ENCODE measurements at places on chromosomes 1 and 21.

DNA sequence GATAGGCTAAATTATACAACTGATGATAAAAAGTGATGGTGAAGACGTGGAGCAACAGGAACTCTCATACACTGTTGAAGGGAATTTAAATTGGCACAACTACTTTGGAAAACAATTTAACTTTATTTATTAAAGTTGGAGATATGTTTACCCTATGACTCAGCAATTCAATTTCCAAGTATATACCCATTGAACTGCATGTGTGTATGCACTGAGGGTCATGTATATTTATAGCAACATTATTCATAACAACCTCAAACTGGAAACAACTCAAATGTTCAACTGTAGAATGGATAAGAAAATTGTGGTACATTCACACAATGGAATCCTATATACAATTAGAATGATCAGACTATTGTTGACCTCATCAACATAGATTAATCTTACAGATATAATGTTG lies 16.5 kb upstream of the BCAS2 start:
- H3K27me3 ChIP-seq = no peaks in the 10 kb centered on the region
- H3K27ac ChIP-seq = no peak overlapping the region
- H3K4me1 ChIP-seq = no peaks in the 10 kb centered on the region
- DNase-seq = no peak
- no peaks in the 10 kb centered on the region for H3K36me3 ChIP-seq
- no peak overlapping the region for H3K4me3 ChIP-seq

DNA sequence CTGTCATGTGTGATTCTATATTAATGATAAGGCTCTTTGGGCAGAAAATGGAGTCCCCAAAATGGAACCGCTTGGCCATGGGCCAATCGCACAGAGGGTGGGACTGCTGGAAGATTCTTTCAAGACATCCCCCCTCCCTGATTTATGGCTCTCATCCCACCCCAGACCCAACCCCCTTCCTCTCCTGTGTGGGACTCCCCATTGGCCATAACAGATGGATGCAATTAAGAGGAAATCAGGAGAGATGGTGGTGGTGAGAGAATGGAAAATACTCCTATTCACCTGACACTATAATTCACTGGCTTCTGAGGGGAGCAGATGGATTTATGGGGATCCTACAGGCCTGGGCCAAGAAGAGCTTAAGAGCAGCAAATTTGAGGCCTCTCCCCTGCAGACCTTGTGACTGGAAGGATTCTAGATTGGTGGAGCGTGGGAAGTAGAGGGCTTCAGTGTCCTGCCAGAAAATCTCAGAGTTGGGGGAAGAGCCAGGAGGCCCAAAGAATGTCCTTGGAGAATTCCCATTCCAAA lies 1.7 kb downstream of the IGFN1 start:
- no peaks in the 10 kb centered on the region for H3K36me3 ChIP-seq
- no peak for DNase-seq
- no peak overlapping the region for H3K27ac ChIP-seq
- peaks cover 23% of the 10 kb centered on the region for H3K27me3 ChIP-seq
- peaks cover 2% of the 10 kb centered on the region for H3K4me1 ChIP-seq

DNA sequence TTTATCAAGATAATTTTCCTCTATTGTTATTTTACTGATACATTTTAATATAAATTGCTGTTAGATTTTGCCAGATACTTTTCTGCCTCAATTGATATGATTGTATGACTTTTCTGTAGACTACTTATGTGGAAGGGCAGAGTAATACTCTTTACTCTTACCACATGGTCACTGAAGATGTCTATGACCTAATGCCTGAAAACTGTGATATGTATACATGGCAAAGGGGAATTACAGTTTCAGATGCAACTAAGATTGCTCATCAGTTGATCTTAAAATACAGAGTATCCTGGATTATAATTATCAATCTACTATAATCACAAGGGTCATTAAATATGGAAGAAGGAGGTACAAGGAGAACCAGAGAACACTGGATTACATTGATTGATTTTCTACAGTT lies 1528.0 kb downstream of the BRINP3 start:
- no peaks in the 10 kb centered on the region for H3K27me3 ChIP-seq
- no peaks in the 10 kb centered on the region for H3K36me3 ChIP-seq
- H3K27ac ChIP-seq = no peak overlapping the region
- no peak for DNase-seq

GRCh38 chr1:30724175-30724574 lies 790 bp upstream of the MATN1 start:
- no peak overlapping the region for H3K4me3 ChIP-seq
- no peaks in the 10 kb centered on the region for H3K36me3 ChIP-seq
- no peak for DNase-seq

DNA sequence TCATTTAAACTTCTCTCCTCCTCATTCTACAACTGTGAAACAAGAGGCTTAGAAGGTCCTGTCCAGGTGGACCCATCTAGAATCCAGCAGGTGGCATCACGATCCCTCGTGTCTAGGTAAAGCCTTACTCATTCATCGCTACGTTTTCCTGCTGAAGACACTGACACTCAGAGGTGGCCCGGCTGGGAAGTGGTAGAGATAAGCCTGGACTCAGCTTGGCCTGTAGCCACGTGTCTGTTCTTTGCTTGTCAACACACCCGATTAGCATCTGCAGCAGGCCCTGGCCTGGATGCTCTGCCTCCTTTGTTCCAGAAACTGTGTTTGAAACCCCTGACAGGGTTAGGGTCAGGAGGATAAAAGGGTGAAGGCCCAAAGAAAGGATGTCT lies 43.4 kb downstream of the PARP1 start:
- DNase-seq = no peak
- H3K4me1 ChIP-seq = no peaks in the 10 kb centered on the region

DNA sequence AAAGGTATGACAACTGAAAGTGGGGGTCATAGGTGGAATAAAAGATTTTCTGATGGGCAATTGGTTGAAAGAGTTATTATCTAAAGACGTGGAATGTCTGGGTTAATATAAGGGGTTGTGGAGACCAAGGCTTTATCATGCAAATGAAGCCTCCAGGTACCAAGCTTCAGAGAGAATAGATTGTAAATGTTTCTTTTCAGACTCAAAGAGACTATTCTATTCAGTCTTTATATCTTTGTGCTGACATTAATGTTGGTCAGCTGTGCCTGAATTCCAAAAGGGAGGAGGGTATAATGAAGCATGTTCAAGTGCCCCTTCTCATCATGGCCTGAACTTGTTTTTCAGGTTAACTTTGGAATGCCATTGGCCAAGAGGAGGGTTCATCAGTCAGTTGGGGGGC lies 145.3 kb downstream of the SETD4 start:
- no peaks in the 10 kb centered on the region for H3K36me3 ChIP-seq
- H3K4me1 ChIP-seq = no peaks in the 10 kb centered on the region
- H3K27ac ChIP-seq = no peak overlapping the region

DNA sequence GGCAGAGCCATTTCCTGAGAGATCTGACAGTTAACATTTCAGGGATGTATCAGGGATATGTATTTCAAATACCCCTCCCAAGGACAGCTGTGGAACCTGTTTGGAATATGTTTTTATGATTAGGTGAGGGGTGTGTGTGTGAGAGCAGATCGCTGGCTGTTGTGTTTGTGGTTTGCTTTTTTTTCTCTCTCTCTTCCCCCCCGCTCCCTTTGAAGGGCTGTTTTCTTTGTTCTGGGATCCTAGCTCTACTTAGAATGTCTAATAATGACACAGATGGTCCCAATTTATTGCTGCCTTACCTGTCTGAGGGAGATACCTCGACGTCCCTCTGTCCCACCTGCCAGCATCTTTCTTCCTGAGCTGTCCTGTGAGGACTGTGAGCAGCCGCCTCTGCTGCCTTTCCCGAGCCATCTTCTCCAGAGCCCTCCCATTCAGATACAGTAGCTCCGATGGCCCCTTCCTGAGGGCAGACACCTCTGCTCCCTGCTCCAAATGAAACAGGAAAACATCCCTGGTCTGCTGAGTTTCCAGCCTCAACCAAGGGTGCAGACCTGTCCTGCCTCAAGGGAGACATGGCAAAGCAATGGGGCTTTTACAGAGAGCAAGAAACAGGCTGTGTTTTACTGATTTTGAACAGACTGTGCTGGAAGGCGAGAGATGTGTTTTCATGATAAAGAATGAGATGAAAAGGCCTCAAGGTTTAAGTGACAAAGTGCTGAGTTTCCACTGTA lies 138.0 kb upstream of the TNR start:
- no peaks in the 10 kb centered on the region for H3K36me3 ChIP-seq
- H3K4me3 ChIP-seq = no peak overlapping the region
- H3K27me3 ChIP-seq = no peaks in the 10 kb centered on the region
- H3K4me1 ChIP-seq = no peaks in the 10 kb centered on the region
- H3K27ac ChIP-seq = no peak overlapping the region
- DNase-seq = no peak

DNA sequence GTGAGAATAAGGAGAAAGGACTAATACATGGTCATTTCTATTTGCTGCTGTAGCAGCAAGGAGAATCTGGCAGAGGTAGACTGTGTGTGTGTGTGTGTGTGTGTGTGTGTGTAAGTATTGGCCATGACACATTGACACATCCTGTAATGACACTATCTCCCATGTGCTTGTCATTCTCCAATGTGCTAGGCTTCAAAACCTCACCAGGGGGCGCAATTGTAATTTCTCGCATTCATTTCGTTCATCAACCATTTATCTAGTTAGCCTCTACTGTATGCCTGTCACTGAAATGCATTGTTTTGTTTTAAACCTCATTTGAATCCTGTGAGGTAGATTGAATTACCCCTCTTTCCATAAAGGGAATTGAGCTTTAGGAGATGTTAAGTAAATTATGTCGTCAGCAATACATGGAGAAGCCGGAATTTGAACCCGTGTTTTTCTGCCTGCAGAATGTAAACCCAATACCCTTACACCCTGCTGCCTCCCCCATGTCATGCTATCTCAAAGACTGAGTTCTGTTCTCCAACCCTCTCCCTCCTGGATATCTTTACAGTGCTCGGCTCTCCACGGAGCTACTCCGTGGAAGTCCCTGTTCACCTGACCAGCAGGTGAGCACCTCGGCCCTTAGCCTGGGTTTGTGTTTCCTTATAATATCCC lies 100.8 kb downstream of the UCK2 start:
- no peaks in the 10 kb centered on the region for H3K36me3 ChIP-seq
- H3K4me3 ChIP-seq = no peak overlapping the region
- DNase-seq = peak; percentile 68
- H3K4me1 ChIP-seq = peaks cover 11% of the 10 kb centered on the region

- H3K27me3 ChIP-seq = no peaks in the 10 kb centered on the region
- H3K36me3 ChIP-seq = peaks cover 4% of the 10 kb centered on the region
- DNase-seq = no peak
- H3K4me1 ChIP-seq = no peaks in the 10 kb centered on the region
- H3K27ac ChIP-seq = no peak overlapping the region
These were observed 34.3 kb downstream of the GPR137B start for GRCh38 chr1:236176337-236177336.

DNA sequence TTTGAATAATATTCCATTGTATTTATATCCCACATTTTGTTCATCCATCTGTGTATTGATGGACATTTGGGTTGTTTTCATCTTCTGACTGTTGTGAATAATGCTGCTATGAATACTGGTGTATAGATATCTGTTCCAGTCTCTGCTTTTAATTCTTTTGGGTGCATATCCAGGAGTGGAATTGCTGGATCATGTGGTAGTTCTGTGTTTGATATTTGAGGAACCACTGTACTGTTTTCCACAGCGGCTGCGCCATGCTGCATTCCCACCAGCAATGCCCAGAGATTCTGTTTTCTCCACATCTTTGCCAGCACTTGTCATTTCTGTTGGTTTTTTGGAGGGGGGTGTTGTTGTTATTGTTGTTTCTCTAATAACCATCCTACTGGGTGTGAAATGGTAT lies 131.6 kb upstream of the KIF26B start:
- H3K4me1 ChIP-seq = no peaks in the 10 kb centered on the region
- H3K27me3 ChIP-seq = peaks cover 2% of the 10 kb centered on the region
- no peak overlapping the region for H3K4me3 ChIP-seq
- no peaks in the 10 kb centered on the region for H3K36me3 ChIP-seq
- DNase-seq = no peak

GRCh38 chr1:160500321-160500990 lies 22.6 kb downstream of the SLAMF6 start:
- H3K4me3 ChIP-seq = no peak overlapping the region
- H3K27ac ChIP-seq = no peak overlapping the region
- peaks cover 5% of the 10 kb centered on the region for H3K4me1 ChIP-seq

GRCh38 chr1:33433509-33434362 lies 2.8 kb upstream of the PHC2 start:
- no peak overlapping the region for H3K4me3 ChIP-seq
- no peaks in the 10 kb centered on the region for H3K36me3 ChIP-seq

DNA sequence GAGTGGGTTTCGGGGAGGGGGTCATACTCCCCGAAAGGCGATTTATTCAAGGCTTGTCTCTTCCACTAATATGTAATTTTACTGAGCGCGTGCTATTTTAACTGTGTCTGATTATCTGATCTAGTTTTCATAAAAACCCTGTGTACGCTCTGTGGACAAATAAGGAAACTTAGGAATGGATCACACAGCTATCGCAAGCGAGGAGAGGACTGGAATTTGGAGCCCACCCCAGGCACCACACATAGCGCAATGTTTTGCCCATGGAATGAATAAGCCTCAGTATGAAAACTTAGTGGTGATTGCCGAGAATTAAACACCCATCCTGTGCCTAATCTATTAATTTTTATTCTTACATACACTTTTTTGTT lies 9.8 kb upstream of the RAB42 start:
- DNase-seq = no peak
- no peaks in the 10 kb centered on the region for H3K27me3 ChIP-seq
- peak overlapping the region; percentile 92 for H3K27ac ChIP-seq
- peaks cover 40% of the 10 kb centered on the region for H3K36me3 ChIP-seq

GRCh38 chr1:157181258-157181657 lies 43.1 kb upstream of the ETV3 start:
- H3K27me3 ChIP-seq = peaks cover 38% of the 10 kb centered on the region
- H3K27ac ChIP-seq = no peak overlapping the region
- H3K4me3 ChIP-seq = no peak overlapping the region
- DNase-seq = no peak
- H3K4me1 ChIP-seq = no peaks in the 10 kb centered on the region

DNA sequence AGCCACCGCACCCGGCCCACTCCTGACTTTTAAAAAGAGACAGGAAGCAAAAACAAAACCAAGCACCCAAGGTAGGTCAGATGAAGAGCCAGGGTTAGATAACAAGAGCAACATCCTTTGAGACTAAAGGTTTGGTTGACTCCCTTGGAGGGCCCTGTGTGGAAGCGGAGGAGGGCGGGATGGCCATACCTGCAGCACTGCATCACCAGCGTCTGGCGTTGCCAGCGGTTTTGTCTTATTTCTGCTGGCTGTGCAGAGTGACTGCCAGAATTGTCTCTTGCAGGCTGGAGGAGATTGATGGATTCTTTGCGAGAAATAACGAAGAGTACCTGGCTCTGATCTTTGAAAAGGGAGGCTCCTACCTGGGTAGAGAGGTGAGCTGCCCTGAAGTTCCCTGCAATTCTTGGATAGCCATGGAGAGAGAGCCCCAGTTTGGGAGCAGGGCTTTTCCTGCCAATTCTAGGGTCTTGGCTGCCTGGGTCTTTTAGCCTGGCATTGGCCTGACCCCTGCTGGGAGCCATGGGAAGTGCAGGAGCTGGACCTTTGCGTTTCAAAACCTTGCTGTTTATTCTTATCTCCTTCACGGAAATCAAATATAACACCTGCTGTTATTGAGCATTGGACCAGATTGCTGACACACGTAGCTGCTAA lies 24.0 kb downstream of the QSOX1 start:
- H3K36me3 ChIP-seq = no peaks in the 10 kb centered on the region
- DNase-seq = peak; percentile 68
- H3K4me3 ChIP-seq = no peak overlapping the region
- H3K27me3 ChIP-seq = no peaks in the 10 kb centered on the region
- H3K4me1 ChIP-seq = no peaks in the 10 kb centered on the region
- no peak overlapping the region for H3K27ac ChIP-seq

- DNase-seq = no peak
- no peak overlapping the region for H3K4me3 ChIP-seq
- no peak overlapping the region for H3K27ac ChIP-seq
- no peaks in the 10 kb centered on the region for H3K4me1 ChIP-seq
- no peaks in the 10 kb centered on the region for H3K36me3 ChIP-seq
These were observed 1023.2 kb downstream of the KCNT2 start for GRCh38 chr1:195584870-195585624.
